ENCODE measurements at places on chromosomes 4 and X.
A peak's percentile ranks its signal among the peaks of the same experiment; 100 is the strongest.

GRCh38 chr4:174120446-174121295 lies 162.8 kb downstream of the FBXO8 start:
- no peak for DNase-seq

GRCh38 chrX:154049209-154050112 lies 29.8 kb upstream of the IRAK1 start:
- no peak for DNase-seq

DNA sequence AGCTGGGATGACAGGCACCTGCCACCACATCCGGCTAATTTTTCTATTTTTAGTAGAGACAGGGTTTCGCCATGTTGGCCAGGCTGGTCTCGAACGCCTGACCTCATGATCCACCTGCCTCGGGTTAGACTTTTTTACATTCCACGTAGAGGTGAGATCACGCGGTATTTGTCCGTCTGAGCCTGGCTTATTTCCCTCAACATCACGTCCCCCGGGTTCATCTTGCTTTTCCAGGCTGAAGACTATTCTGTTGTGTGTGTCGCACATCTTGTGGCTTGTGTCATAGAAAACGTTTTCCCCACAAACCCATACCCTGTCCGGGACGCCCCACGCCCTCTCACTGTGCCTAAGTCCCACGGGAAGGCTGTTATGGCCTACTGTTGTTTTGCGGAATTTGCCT lies 185.3 kb downstream of the CRLF2 start:
- DNase-seq = no peak

DNA sequence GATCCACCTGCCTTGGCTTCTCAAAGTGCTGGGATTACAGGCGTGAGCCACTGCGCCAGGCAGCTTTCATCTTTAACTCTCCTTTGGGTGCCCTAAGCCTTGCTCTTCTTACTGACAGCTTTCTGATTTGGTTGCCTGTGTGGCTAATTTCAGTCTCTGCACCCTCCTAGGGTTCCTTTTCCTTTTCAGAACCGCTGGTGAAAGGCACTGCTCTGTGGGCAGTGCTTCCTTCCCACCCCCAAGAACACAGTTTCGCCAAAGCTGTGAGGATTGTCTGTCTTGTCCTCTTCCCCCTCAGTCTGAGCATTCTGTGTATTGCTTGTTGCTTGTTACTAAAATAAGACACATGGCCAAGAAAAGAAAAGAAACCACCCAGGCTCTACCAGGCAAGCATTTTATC lies 101.4 kb upstream of the FRMPD3 start:
- no peak for DNase-seq

DNA sequence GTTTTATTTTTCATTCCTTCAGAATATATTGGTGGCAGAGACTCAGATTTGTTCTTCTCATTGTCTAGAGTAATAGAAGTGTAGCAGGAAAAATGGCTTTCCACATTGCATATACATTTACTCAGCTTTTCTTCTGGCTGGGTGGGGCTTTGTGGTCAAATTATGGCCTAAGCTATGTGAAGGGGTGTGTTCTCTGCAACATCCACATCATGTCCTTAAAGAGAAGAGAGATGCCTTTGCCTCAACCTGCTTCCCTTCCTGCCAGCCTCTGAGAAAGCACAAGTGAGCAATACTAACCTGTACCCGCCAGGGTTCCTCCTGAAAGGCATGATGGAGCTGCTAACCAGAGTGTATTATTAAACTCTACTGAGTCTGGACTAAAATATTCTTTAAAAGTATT lies 695.6 kb upstream of the FAM241A start:
- DNase-seq = no peak

DNA sequence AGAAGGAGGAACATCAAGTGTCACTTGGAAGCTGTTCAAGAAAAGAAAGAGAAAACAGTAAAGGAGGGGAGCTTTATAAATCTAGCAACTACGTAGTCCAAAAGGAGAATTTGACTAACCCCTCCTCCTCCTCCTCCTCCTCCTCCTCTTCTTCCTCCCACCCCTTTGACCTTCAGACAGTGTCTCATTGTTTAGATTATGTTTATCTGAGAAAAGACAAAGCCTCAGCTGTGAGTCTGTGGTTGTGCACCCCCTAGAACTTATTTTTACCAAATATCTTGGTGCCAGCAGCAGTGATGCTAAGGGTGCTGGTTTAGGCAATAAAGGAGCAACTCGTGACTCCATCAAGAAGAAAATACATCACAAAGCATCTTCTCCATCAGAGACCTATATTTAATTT lies 68.9 kb upstream of the BMP2K start:
- DNase-seq = no peak

GRCh38 chr4:42152507-42153504 lies at the start of gene BEND4:
TSS of gene BEND4 (minus strand) at chr4:42152655. CDS start at chr4:42152143, 512 bp downstream.
- peak; percentile 39 for DNase-seq

DNA sequence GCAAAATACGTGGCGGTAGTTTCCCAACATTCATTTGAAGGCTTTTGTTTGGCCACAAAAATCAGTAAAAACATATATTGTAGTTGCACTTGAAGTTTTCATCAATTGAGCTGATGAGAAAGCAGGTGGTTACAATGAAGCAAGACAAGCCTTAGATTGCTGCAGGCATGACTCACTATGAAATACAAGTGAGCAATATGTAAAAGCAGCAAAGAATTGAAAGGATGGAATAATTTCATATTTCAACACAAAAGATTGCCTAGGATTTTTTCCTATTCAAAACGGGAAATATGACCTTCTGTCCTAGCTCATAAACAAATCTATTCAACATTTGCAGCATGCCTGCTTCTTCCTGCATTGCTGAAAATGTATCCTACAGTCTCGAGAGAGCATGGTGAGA lies 190.9 kb upstream of the BANK1 start:
- no peak for DNase-seq

DNA sequence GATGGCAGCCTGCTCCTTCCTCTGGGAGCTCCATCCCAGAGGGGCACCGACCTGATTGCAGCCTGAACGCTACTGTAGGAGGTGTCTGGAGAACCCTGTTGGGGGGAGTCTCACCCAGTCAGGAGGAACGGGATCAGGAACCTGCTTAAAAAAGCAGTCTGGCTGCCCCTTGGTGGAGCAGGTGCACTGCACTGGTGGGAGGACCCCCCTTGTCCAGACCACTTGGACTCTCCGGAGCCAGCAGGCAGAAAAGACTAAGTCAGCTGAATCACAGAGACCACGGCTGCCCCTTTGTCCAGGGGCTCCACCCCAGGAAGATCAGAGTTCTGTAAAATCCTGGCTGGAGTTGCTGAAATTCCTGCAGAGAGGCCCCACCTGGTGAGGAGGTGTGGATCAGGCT lies 67.3 kb upstream of the MAGEB18 start:
- DNase-seq = no peak

DNA sequence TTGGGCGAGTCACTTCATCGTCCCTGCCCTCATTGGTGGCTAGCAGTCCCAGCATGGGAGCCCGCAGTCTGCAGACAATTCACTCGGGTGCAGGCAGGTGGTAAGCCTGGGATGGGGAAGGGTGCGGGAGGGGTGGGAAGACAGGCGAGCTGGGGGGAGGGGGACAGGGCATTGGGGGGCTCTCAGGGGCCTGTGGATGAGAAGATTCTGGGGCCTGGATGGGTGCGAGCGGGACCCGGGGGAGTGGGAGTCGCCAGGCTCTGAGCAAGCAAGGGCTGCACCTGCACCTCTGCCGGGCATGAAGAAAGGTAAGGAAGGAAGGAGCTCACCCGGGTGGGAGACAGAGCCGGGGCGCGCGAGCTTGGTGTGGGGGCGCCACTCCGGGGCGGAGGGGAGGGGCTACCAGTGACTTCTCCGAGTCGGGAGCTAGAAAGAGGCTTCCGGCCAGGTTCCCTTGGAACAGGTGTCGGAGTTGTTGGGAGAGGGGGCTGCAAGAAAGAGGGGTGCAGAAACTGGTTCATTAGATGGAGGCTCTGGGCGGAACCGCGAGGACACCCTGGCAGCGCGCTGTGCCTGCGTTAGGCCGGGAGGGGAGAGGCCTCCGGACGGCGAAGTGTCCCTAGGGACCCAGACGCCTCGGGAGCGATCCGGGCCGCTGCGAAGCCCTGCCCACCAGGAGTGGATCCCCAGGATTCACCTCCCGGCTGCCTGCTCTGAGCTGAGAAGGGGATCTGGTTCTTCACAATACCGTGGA lies 103.4 kb upstream of the PDLIM3 start:
- DNase-seq = no peak

GRCh38 chr4:147340591-147341120 lies 140.2 kb upstream of the EDNRA start:
- DNase-seq = no peak

DNA sequence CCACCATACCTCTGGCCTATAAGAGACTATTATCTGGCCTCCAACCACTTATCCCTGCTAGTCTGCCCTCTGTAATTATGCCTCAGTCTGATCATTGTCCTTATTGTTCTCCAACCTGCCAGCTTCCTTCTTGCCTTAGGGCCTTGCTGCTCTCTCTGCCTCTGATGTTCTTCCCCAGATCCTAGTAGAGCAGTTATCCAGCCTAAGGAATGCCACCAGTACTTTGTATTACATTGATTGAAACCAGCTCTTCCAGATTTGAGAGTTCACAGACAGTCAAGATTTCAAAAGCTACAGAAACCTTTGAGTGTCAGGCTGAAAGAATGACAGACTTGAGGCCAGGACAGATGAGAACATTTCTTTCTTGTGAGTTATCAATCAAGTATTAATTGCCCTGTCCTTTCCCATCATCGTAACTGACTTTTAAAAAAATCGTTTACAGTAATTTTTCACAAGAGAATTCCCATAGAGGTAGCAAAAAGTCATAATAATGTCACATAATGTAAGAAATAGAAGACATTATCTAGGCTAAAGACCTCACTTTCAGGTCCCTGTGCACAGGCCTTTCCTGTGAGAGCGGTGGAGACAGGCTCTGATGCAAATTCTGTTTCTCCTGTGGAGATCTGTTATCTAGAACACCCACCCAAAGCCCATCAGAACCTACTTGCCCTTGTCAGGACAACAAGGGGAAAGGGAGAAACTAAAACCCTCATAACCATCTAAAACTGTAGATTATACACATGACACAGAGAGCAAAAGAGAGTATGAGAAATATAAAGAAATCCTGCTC lies 64.1 kb upstream of the GUCY1A1 start:
- no peak for DNase-seq

- DNase-seq = no peak
Observed at GRCh38 chr4:7361280-7361895, 73.3 kb downstream of the PSAPL1 start.

DNA sequence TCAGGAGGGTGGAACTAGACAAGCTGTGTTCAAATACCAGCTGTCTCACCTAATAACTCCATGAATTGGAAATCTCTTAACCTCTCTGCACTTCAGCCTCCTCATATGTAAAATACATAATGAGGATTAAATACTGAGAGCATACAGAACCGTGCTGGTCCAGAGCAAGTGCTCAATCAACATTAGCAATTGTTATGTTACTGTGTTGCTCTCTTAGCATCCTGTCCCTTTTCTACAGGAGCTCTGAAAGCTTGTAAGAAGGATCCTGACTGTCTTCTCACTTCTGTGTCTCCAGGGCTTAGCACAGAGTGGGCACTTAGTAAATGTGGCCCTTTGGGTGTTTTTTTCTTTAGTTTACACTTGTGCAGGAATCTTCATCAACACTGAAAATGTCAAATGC lies 1456.1 kb upstream of the IGFBP7 start:
- no peak for DNase-seq

- DNase-seq = peak; percentile 91
Observed at GRCh38 chrX:73851014-73852009, 288.3 kb downstream of the CHIC1 start.

- DNase-seq = no peak
Observed at GRCh38 chrX:69143530-69143929, 21.7 kb downstream of the PJA1 start.

GRCh38 chr4:103626296-103626695 lies 93.5 kb downstream of the TACR3 start:
- DNase-seq = no peak

DNA sequence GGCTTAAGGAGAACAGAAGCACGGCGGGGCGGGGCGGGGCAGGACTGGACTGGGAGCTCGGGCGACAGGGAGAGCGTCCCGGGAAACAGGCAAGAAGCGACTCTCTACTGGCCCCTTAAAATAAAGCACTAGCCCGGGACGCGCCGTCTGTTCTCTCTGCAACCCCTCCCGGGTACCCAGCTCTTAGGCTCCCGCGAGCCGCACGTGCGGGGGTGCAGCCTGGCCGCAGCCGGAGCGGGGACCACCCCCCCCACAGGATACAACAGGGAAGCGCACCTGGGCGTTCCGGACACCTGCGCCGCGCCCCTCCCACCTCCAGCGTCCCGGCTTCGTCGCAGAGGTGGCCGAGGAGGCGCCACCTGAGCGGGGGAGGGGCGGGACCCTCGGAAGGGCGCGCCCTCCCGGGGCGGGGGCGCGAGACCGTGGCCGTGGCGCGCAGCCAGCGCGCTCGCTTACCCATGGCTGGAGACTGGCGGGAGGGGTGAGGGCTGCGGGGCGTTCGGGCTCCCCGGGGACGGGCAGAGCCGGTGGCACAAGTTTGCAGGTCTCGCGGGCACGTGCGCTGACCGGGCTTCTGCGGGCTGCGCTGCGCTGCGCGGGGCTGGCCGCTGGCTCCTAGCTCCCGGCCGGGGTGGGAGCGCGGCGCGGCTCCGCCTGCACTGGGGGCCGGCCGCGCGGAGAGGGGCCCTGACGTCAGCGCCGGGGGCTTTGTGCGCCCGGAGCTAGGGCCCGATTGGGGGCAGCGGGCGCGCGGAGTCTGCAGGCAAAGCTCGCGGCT lies 91.5 kb downstream of the GEMIN8 start:
- no peak for DNase-seq

DNA sequence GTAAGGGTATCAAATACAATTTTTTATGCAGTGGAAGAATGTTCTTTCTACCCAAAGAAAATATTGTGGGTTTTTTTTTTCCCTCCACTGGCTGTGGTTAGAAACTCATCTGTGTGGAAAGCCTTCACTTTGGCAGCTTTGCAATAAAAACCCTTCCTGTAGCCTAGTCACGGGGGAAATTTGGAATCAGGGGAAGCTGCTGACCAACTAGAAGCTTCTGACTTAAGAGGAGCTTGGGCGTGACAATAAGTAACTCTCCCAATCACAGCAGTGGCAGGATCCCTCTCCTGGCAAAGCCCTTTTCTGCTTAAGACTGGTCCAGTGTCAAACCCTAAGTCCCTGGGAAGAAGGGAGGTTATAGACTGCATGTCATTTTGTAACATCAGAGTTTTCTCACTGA lies 87.9 kb downstream of the LRRC66 start:
- no peak for DNase-seq

GRCh38 chr4:100188829-100189228 lies 1.4 kb downstream of the DDIT4L start:
- DNase-seq = no peak

- no peak for DNase-seq
Observed at GRCh38 chr4:79184476-79184875, 141.4 kb downstream of the NAA11 start.

GRCh38 chr4:109302361-109303139 lies at the start of gene COL25A1:
TSS of gene COL25A1 (minus strand) at chr4:109302658.
- peak; percentile 7 for DNase-seq

DNA sequence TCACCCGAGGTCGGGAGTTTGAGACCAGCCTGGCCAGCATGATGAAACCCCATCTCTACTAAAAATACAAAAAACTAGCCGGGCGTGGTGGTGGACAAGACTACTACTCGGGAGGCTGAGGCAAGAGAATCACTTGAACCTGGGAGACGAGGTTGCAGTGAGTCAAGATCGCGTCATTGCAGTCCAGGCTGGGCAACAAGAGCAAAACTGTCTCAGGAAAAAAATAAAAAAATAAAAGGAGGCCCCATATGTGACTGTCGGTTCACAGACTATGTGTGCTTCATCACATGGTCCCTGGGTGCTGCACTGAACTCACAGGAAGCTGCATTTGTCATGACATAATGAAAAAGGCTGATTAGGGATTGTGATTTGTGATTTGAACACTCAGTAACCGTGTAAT lies 6.4 kb downstream of the TRIML1 start:
- DNase-seq = no peak

GRCh38 chrX:67568769-67569168 lies 24.9 kb downstream of the AR start:
- no peak for DNase-seq
